Epithelial cell of proximal tubule (primary cell): ENCODE measurements at places on chromosomes 2 and 18.

DNA sequence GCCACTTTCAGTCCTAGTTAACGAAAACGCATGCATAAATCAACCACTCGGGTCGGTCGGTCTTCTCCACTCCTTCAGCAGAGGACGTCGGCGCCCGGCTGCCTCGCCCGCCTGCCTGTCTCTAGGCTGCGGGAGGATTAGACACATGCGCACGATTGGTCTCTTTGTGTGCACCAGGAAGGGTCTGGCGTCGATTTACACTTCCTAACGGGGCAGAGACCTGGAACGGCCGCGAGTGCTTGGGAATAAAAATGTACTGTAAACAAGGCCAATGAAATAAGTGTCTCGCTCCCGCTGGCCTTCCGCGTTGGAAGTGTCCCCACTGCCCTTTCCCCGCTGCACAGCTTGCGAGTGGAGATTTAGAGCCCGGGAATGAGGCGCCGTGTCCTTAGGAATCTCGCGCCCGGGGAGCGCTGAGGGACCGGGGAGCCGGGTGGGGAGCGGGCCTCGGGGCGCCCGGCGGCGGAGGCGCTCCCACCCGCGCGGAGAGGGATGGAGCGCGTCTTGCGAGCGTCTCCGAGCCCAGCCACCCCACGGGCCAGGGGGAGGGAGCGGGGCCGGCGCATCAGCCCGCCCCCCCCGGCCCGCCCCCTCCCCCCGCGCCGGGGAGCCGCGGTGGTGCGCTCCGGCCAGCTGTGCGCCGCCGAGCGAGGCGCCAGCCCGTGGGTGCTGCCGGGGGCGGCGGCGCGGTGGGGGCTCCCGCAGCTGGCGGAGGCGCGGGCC is at the start of gene DOK6:
DOK6 (plus strand) TSS at position 636 of the 723 bp plus-strand sequence.
- no peak for DNase-seq

DNA sequence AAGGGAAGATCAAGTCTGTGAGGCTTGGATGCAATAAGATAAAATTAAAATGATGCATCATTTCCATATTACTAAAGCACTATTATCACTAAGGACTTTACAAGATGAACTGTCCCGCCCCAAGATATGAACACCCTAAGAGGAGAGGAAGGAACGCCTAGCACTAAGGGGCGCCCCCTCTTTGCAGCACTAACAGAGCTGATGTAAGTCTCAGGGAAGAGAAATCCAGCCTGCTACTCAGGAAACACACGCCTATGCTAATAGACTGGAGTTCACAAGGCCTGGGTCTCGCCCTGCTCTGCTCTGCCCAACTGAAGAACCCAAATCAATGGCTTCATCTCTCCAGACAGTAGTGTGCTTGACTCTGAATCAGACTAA is 6.1 kb downstream of the INO80C start:
- no peak for DNase-seq

DNA sequence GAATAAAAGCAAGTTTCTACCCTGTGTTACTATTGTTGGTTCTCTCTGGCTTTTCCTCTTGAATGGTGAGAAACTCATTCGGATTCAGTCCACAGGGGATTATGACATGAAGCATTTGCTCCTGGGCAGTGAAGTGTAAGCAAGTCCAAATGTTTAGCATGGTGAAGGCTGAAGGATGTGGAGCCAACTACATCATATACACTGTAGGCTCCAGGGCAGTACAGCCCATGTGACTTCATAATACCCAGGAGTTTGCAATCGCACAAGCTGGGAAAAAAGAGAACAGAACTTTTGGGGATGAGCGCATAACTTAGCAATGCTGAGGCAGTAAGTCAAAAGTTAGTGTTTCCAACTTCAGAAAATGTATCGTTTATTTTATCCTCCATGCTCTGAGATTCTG is 695.7 kb upstream of the POU3F3 start:
- DNase-seq = no peak

GRCh38 chr2:239253701-239254436 is 147.0 kb downstream of the HDAC4 start:
- DNase-seq = no peak

GRCh38 chr2:98897746-98898145 is 38.3 kb downstream of the CRACDL start:
- no peak for DNase-seq

DNA sequence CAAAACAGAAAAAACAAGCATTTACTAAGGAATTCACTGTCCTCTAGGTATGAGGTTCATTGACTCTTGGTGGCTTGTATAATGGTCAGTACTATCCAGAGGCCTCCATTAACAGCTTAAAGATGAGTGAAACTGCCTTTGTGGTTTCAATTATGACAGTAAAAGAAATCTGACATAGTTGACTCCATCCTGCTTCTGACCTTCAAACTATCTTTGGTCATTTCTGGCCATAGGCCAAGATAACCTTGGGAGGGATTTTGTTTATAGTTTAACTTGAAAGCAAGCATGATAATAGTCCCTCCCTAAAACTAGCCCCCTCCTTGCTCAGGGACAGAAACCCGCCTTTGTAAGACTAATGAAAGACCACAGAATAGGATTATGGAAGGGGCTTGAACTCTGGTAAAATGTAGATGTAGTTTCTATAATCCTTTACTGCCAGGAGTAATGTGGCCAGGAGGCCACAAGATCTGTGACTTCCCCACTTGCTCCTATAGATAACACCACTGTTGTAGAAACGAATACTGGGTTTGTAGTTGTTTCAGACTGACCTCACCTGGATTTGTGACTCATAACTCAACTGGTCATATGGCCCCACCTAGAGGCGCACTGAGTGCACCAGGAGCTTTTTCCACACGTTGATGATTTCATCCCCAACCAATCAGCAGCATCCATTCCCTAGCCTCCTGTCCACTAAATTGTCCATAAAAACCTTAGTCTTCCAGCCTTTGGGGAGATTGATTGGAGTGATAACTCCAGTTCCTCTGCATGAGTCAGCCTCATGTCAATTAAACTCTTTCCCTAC is 8.6 kb upstream of the PLEKHM3 start:
- DNase-seq = peak; percentile 45

DNA sequence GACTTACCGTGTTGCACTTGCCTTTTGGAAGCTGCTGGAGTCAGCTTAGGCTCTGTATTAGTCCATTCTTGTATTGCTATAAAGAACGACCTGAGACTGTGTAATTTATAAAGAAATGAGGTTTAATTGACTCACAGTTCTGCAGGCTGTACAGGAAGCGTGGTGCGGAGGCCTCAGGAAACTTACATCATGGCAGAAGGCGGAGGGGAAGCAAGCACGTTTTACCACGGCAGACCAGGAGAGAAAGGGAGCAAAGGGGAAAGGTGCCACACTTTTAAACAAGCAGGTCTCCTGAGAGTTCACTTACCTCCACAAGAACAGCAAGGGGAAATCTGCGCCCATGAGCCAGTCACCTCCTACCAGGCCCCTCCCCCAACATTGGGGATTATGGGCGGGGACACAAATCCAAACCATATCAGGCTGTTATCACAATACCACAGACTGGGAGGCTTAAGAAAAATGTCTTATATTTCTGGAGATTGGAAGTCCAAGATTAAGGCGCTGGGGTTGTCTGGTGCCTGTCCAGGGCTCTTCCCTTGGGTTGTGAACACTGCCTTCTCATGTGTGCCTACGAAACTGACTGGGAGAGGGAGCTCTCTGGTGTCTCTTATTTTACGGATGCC is 3.6 kb upstream of the D2HGDH start:
- no peak for DNase-seq

DNA sequence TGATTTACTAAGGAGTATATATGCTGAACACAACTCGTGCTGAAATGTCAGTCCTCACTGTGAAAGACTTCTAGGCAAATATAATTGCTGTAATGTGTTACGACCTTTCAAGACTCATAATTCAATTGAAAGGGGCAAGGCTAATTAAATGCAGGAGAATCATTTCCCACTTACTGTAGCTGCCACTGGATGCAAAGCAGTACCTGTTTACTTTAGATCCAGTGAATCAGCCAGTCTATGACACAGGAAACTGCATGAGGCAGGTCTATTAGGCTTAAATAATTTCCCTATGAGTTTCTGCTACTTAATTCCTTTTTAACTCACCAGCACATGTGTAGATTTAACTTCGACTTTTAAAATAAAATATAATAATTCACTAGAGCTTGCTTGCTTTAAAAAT is 125.6 kb downstream of the CTNNA2 start:
- no peak for DNase-seq

GRCh38 chr18:46721331-46721730 is 35.5 kb downstream of the ST8SIA5 start:
- no peak for DNase-seq

DNA sequence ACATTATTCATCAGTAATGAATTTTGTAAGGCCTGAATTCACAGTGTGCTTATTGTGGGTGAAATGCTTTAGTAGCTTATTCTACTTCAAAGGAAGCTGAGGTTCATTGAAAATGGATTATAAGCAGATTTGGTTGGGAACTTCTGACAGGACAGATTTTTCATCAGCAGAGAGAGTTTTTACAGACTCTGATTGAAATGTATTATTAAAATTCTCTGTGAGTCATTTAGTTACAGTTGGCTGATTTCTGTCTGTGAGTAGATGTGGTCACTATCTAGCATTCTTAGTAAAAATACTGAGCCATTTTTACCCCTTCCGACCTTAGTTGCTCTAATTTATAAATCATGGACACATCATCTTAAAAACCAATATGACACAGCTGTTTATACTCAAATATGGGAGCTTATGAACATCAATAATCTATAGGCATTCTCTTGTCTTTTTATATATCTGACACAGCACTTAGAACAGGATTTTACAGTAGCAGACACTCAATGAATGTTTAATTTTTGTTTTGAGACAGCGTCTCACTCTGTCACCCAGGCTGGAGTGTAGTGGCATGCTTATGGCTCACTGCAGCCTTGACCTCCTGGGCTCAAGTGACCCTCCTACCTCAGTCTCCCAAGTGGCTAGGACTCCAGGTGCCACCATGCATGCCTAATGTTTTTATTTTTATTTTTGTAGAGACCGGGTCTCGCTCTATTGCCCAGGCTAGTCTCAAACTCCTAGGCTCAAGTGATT is 239.6 kb downstream of the BABAM2 start:
- no peak for DNase-seq

- DNase-seq = no peak
Measured at GRCh38 chr18:36630917-36631316, 197.9 kb downstream of the TPGS2 start.

GRCh38 chr2:65032019-65032975 is 23.9 kb upstream of the CEP68 start:
- no peak for DNase-seq

GRCh38 chr2:113602869-113603466 is 24.1 kb upstream of the RABL2A start:
- no peak for DNase-seq

GRCh38 chr2:227642656-227643055 is 23.9 kb upstream of the SCYGR5 start:
- no peak for DNase-seq

DNA sequence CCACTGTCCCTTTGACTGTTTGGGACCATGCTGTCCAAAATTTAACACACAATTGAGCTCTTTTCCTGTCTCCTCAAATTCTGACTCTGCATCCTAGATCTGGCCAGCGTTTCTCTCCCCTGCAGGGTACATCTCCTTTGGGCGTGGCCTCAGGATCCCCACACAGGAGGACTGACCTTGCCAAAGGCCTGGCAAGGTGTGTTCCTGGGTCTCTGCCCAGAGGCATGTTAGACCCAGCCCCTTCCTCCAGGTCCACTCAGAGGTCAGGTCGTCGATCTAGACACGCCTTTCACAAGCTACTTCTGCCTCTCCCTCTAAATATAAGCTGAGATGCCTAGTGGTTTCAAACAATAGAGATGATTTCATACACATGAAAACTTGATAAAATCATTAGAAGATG is 45.4 kb upstream of the SMIM21 start:
- DNase-seq = no peak
